ENCODE measurements at places on chromosomes 7 and 10.

DNA sequence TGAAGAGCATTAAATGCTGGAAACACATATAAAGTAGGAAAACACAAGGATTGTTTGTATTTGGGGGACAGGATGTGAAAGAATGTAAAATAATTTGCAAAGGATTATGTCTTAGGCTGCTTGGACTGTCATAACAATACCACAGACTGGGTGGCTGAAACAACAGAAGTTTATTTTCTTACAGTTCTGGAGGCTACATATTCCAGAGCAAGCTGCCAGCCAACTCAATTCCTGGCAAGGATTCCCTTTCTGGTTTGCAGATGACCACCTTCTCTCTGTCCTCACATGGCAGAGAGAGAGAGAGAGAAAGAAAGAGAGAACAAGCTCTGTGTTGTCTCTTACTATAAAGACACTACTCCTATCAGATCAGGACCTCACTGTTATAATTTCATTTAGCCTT is 8.8 kb upstream of the LAMB4 start:
- DNase-seq = no peak

DNA sequence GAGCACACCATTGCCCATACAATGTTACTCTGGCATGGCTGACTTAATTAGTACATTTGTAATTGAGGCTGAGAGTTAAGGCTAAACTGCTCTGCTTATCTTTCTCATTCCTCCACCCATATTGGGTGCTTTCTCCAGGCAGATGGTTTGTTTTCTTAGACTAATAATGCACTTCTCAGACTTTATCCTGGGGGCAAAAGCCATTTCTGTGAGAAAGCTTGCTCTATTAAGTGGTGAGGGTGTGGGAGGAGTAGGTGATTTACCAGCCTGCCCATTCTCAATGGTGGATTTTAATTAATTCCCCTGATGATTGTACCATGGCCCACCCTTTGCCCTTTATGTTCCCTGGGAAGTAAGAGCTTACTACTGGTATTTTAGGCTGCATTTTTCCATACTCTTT is 174.8 kb downstream of the FOXP2 start:
- no peak for DNase-seq

DNA sequence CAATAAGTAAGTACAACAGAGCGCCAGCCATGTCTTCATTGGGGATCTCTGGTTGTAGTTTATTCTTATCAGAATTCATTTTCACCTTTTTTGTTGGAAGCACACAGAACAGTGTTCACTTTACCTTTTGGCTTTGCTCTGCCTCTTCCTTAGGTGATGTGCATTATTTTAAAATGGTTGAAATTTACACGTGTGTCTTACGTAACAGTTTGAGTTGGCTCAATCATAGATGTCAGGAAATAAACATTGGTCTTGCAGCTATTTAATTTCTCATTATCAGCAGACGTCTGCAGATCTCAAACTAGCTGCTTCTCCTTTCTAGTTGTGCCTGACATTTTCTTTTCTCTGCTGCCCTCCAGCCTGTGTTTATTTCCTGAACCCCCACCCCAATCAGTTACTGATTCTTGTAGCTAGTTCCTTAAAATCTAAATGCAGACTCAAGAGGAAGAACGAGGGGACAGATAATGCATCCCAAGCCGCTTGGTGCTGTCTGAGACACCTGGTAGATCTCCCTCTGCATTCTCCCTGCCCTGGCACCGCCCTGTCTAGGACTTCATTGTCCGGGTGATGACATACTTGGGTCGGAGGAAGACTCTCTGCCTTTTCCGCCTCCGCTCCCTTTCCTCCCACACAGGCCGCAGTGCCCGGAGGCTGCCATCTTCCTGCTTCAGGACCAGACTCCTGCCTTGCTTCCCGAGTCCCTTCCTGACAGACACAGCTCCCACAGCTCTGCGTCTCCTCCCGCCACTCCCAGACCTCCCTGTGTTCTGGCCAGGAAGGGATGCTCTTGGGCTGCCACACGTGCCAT is 108.2 kb downstream of the ANKRD61 start:
- no peak for DNase-seq

- no peak for DNase-seq
Measured at GRCh38 chr10:58326967-58327381, 7.8 kb upstream of the UBE2D1 start.

GRCh38 chr7:36264123-36264801 is 111.2 kb downstream of the EEPD1 start:
- no peak for DNase-seq

DNA sequence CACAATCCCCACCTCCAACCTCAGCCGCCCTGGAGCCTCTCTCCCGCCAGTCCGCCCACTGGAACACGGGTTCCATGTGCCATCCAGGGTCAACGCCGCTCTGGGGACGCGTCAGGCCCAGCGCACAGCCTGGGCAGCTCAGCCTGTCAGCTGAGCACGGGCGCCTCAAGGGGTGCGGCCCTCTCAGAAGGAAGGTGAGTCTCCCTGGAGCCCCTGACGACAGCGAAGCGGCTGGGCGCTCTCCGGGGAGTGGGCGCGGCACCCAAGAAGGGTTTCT is 1.2 kb upstream of the SLC18A3 start:
- DNase-seq = no peak

DNA sequence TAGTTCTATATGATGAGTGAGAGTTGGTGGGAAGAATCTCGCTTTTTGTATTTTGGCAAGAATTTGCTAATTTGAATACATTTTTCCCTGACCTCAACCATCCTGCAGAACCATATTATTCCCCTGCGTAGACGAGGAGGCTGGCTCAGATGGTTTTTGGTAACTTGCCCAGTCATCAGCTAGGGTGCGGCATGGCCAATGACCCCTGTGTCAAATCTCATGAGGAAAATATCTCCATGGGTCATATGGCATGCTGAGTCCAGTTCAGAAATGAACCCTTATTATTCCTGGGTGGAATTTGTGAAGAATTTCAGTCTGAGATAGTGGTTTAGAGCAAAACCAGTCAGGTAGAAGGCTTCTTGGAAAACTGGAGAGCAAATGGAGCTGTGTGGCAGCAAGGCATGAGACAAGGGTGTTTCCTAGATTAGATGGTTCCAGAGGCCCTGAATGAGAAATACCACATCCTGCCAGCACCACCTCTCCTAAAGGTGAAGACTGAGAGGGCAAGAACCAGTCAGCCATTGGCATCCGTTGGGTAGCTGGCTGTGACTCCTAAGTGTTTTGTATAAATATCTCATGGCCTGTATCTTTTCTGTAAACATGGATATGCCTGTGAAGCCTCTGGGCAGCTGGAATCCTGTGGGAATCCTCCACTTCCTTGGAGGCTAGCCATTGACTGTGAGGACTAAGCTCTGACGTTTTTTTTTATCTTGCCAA is 5.8 kb upstream of the UPP1 start:
- peak; percentile 40 for DNase-seq

DNA sequence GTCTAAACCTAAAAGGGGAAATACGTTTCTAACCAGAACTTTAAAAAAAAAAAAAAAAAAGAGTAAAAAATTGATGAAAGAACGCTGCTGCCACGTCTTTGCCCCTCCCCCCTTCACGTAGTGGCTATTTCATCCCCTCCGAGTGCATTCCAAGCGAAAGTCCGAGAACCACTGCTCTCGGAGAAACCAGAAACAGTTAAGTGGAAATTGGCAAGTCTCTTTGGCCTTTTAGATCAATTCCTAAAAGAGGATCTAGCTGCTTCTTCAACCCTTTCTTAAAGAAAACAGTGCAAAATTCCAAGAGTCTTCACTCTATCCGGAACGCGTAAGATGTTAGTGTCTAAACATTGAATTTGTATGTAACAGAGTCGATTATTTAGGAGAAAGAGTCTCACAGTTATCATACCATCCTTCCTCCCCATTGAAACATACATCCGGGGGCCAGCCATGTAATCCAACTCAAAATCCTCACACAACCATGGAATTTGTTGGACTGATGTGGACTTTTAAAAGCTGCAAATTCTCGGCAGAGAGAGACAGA is 1.1 kb downstream of the P4HA1 start:
- peak; percentile 48 for DNase-seq

- DNase-seq = peak; percentile 68
Measured at GRCh38 chr7:36473454-36474282, 84.0 kb downstream of the ANLN start.

- no peak for DNase-seq
Measured at GRCh38 chr7:17155529-17155928, 142.9 kb upstream of the AHR start.

DNA sequence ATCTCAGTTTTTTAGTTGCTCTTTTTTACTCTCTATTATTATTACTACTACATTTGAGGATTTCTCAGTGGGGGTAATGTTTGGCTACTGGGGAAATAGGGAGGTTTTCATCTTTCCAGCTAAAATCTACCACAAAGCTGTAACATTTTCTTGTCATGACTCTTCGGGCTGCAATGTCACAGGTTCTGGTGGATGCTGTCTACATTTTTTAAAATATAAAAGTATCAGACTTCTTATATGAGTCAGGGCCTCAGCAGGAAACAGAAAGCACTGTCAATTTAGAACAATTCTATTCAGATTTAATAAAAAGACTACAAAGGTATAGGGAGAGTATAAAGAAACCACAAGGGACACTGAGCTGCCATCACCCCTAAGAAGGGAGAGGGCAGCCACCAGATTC is 61.6 kb downstream of the DNAJC12 start:
- DNase-seq = no peak

Measured in activated T-cell treated with anti-CD3 and anti-CD28 coated beads, Interleukin-2, amount 50 U/mL, for 48 hours (primary cell).